ENCODE measurements at places on chromosomes 16 and 17. TPM values are rescaled to one million over a fixed set of nuclear protein-coding genes. Genes with fewer than 3 reads are reported as not detected.

CCL17 gene
- 0.94 TPM for total RNA-seq

NPIPB5 gene
- total RNA-seq, result 441 TPM

RAB11FIP4 gene
- 2.6 TPM for total RNA-seq

DNA sequence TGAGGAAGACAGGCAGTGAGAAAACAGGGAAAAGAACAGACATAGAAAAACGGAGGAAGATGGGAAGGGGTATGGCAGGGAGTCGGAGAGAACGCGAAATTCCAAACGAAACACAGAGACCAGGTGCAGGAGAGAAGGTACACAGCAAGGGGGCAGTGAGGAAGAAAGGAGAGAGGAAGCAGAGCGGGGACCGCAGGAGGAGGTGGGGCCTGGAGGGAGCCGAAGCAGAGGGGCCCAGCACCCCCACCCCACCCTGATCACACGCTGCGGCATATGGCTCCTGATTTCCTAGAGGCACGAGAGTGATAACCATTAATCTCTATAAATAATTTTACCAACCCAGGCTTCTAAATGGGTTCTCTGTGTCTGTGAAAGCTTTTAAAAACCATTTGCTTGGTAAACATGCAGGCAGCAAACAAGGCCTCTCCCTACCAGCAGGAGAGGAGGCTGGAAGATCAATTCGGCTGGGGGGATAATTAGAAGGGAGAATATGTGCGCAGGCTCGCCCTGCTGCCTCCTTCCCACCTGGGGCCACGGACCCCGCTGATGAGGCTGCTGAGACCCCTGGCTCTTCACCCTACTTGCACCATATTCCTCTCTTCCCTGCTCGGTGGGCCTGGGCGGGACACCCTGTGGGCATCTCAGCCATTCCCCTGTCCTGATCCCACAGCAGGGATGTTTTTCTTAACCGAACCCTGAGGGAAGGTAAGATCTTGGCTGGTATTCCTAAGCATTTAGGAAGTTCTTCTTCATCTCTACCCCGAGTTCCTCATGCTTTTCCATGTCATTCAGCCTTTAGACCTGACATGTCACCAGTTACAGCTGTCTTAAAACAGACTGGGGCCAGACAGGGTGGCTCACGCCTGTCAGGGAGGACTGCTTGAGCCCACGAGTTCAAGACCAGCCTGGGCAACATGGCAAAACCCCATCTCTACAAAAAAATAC lies 86.7 kb downstream of the TMEM132E start:
- no peak for DNase-seq

DNA sequence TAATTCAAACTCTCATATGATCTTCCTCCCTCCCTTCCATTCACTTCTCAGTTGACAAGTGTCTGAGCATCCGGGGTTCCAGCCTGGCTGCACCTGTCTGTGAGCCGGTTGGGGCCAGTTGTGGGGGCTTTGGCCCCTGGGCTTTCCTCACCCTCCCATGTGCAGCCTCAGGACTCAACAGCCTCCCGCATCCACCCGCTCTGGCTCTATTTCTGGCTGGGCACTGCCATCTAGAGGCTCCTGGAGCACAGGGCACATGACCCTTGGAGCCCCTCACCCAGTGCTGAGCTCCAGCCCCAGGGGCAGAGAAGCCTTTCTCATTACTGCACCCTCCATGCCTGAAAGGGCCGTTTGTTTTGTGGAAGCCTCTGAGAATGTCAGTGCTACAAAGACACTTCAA lies 43.3 kb downstream of the HAPSTR1 start:
- DNase-seq, result peak; percentile 59

DNA sequence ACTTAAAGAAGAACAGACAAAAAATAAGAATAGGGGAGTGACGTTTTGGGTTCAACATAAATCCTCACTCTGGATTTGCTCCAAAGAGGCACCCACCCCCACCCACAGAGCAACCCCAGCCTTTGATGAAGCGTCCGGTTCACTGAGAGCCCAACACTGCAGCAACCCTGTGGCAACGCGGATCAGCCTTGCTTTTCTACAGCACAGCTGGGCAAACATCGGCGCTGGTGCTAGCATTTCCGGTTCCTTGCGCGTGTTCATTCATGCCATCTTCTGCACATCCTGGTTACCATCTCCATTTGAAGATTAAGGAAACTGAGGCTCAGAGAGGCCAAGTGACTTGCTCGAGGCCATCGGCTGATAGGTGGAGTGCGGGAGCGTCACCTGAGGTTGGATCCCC lies 8.7 kb upstream of the GINS2 start:
- no peak for DNase-seq

EFCAB13 gene
- 34.2 TPM for total RNA-seq

DNA sequence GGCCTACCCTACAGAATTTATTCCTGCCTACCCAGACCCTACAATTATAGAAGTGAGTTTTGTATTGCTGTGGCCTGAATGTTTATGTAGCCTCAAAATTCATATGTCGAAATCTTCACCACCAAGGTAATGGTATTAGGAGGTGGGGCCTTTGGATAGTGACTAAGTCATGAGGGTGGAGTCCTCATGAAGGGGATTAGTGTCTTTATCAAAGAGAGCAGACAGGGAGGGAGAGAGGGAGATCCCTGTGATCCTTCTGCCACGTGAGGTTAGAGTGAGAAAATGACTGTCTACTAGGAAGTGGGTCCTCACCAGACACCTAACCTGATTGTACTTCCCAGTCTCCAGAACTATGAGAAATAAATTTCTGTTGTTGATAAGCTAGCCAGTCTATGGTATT lies 981 bp upstream of the DUXB start:
- DNase-seq, result no peak

GRCh38 chr16:17445421-17445820 lies 25.3 kb downstream of the XYLT1 start:
- no peak for DNase-seq

- no peak for DNase-seq
These were observed 2.2 kb upstream of the KRTAP4-1 start for GRCh38 chr17:41186872-41187271.

GRCh38 chr16:49528060-49528865 lies 154.7 kb downstream of the C16orf78 start:
- no peak for DNase-seq

DNA sequence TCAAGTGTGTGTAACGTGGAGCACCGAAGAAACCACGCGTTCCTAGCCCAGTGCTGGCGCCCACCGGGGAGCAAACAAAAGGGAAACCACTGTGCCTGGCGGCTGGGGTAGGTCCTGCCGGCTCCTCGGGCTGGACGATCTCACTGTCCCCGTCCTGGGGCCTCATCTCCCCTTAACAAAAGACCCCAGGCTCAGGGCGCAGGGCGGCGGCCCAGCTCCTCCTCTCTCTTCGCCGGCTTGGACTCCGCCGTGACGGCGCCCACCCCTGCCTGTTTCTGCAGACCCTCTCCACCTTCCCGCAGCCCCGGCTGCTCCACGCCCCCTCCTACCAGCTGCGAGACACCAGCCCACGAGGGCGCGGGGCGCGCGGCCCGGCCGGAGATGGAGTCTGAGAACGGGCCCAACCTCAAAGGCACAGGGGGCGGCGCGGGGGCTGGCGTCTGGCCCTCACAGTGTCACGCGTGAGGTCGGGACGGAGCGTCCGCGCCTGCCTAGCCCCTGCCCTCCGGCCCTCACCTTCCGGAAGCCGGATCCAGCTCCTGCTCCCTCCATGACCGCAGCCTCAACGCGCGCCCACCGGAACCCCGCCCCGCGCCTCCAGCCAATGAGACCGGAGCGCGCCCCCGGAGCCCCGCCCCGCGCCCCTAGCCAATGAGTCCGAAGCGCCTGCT lies at the start of gene CENPX:
TSS of gene CENPX (minus strand) at position 569 of the 671 bp plus-strand sequence. CDS start at position 552, 17 bp downstream.
- DNase-seq, result no peak

GRCh38 chr16:89257281-89257731 lies 39.8 kb downstream of the ZNF778 start:
- peak; percentile 53 for DNase-seq

FNDC8 gene
- total RNA-seq, result not detected

DNA sequence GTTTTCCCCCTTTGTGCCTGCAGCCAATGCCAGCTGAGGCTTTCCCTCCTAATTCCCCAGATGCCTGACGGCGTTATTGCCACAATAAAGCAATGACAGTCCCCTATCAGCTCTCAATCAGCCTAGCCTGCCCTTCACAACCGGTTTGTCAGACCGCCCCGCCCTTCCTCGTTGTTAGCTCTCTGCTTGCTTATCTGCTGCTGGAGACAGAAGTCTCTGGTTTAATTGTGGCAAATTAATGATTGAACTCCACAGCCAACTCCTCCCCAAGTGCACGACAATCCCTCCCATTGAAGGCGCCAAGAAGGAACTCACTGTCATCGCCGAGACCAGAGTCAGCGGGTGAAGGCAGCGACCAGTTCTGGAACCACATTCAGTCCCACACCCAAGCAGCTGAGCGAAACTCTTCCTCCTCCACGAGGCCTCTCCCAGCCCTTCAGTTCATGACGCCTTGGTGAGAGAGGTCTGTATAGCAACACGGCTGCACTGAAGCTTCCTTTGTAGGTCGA lies 474.4 kb downstream of the SLC39A11 start:
- no peak for DNase-seq

CCDC200 gene
- not detected for total RNA-seq

DNA sequence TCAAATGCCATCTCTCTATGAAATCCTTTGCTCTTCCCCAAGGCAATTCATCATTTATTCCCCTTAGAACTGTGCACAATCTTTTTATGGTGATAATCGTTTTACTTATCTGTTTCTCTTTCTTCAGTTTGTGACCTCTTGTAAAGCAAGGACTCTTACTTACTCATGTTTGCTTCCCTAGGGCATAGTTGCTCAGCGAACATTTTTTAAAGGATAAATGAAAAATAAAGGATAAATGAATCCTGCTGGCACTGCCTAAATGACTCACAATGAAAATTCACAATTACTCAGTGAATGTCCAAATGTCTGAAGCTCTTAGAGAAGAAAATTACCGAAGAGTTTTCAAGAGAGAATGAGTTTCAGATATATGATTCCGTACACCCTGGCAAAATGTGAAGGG lies 671.7 kb downstream of the CDH11 start:
- no peak for DNase-seq

FDXR gene
- total RNA-seq, result 4.0 TPM

- DNase-seq, result no peak
These were observed 7.6 kb downstream of the SGSH start for GRCh38 chr17:80212511-80212910.

GRCh38 chr17:60406887-60407286 lies 15.0 kb upstream of the USP32 start:
- DNase-seq, result no peak

DNA sequence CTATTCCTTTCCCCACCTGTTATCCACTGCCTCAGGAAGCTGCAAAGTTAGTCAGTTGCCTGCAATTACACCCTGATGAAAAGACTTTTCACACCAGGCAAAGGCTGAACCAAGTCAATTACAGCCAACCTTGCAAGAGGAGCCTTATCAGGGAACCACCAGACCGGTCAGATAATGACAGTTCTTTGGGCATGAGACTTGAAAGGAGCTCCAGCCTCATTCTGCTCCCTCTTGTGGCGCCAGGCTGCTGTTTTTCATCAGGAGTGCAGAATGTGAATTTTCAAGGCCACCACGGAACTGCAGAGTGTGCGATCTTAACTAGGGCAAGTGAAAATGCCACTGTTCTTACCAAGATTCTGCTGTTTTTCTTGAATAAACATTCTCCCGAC lies 22.5 kb downstream of the DNAI2 start:
- no peak for DNase-seq

GRCh38 chr17:44959821-44960531 lies 8.1 kb downstream of the C1QL1 start:
- no peak for DNase-seq

DNA sequence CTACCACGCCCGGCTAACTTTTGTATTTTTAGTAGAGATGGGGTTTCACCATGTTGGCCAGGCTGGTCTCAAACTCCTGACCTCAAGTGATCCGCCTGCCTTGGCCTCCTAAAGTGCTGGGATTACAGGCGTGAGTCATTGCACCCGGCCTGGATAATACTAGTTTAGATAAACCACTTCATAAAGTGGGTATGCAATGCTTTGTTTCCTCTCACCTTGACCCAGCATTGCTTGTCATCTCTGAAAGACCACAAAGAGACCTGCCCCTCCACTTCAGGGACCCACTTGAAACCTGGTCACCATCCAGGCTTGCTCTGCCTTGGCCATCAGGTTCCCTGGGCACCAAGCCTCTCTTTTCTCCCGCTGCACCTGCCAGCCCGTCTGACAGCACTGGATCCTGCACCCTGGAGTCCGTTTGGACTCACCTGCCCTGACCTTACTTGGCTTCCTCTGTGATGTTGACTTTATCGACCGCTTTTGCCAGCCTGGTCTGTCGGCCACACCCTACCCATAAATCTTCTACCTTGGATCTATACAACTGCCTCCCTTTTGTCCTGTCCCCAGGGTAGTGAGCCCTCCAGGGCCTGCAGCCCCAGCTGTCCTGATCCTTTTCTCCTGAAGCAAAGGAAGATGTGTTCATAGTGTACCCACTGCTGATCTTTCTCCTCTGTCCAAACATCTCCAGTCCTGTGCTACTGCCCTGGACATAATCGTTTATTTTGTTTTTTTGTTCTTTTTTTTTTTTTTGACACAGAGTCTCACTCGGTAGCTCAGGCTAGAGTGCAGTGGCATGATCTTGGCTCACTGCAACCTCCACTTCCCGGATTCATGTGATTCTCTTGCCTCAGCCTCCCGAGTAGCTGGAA lies 12.7 kb upstream of the ZG16 start:
- no peak for DNase-seq

C1QTNF8 gene
- total RNA-seq, result not detected

ARL5C gene
- total RNA-seq, result 0.54 TPM

- DNase-seq, result no peak
These were observed 3.1 kb upstream of the CANT1 start for GRCh38 chr17:79012563-79013134.

CYBA gene
- total RNA-seq, result 79.2 TPM

DNA sequence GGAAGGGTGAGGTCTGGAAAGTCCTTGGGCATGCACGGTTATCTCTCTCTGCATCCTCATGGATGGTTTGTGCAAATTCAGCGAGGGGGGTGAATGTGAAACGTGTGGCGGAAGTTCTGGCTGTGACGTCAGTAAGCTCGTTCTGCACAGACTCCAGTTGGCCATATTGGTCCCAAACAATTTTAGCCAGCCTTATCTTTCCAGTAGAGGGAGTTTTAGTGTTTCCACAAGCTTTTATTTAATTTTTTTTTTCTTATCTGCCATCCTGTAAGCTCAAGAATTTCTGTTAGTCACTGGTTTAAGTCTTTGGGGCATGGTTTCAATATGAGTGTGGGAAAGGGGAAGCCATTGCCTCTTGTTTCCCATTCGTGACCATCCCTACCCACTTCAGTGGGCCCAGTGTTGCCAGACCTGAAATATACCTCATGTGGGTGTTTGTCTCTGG lies 39.0 kb downstream of the HLF start:
- DNase-seq, result no peak

ST6GALNAC2 gene
- 7.6 TPM for total RNA-seq

Measured in aorta (tissue), 5 donors.